Skeletal muscle cell (primary cell): ENCODE measurements at places on chromosomes 13 and 19.

DNA sequence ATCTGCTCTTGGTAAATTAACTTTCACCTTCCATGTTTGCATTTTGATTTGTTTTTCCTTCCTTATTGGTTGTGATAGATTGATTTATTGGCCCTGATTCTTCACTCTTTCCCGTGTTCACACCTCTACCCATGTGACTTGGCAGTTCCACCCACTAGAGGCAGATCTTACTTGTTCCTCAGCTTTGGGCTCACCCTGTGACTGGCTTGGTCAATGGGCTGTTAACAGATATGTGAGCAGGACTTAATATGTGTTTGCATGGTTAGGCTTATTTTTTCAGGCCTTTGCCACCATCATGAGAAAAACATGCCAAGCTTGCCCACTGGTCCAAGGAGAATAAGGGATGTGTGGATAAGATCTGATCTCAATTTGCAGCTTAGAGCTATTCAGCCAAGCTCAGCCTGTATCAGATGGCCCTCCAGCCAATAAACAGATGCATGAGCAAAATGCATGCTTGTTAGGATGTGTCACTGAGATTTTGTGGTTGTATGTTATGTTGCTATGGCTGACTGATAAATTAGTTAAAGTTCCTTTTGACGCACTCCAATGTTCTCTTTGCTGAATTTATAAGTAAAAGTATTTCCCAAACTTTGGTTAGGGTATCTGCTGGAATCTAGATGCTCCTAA lies 48.0 kb downstream of the RGCC start:
- peak; percentile 70 for DNase-seq

DNA sequence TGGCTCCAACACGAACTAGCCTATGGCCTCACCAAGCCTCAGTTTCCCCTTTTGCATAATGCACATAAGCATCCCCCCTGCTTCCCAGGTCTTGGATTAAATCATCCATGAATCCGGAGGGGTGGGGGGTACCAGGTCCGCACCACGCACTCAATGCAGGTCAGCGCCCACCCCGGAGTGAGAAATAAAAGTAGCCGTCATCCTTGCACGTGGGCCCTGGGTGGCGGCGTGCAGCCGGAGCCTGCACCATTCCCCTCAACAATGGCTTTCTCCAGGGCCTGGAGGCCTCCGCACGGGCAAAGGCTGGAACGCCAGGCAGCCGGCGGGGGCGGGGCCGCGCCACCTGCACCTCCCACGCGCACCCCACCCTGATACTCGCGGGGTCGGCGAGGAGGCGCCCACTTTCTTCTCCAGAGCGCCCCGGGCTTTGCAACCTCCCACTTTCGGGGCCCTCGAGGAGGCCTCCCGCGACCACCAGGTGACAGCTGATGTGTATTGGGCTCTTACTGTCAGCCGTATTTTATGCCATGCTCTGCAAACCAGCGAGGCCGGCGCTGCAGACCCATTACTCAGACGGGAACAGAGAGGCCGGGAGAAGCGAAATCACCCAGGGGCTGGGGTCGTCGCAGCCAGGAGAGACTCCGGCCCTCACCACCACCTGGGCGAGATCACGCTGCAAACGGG lies 767 bp upstream of the GADD45B start:
- no peak for DNase-seq

DNA sequence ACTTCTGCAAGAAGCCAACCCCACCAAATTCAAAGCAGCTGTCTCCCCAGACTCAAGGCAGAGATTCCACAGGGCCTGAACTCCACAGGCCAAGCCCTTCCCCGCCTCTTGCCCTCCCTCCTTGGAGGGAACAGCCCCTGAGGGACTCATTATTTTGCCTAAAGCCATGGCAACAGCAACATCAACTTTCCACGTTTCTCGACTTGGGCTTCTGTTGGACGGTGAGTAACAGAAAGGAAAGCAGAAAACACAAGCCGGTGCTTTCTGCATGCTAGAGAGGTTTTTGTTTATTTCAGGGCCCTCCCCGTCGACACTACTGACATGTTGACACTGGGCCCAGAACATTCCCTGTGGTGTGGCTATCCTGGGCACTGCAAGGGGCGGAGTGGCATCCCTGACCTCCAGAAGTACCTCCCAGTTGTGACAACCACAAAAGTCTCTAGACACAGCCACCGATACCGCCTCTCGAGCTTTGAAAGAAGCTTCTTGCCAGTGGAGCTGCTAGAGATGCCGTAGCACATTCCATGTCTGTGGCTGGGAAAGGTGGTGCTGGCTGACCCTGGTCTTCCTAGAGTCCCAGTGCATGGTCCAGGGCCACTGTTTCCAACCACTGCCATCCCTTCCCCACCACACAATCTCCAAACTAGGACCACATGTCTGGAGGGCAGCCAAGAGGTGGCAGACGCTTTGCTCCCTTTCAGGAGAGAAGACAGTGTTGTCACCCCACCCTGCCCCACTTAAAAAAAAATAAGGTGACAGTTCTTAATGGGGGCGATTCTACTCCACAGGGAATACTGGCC lies 12.8 kb downstream of the CAPS start:
- peak; percentile 51 for DNase-seq

DNA sequence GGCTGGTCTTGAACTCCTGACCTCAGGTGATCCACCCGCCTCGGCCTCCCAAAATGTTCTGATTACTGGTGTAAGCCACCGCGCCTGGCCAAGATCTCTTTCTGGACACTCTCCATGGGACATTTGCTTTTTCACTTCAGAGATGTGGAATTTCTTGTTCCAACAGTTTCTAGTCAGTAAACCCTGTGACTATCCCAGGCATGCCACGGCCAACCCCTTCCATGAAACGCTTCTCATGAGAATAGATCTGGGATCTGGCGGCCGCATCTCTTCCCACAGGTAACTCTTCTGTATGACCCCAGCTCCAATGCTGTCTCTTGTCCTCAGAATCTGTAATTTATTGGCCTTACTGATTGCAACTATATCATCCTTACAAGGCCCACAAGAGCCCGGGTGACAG lies 16.2 kb downstream of the PLPP2 start:
- DNase-seq: no peak

DNA sequence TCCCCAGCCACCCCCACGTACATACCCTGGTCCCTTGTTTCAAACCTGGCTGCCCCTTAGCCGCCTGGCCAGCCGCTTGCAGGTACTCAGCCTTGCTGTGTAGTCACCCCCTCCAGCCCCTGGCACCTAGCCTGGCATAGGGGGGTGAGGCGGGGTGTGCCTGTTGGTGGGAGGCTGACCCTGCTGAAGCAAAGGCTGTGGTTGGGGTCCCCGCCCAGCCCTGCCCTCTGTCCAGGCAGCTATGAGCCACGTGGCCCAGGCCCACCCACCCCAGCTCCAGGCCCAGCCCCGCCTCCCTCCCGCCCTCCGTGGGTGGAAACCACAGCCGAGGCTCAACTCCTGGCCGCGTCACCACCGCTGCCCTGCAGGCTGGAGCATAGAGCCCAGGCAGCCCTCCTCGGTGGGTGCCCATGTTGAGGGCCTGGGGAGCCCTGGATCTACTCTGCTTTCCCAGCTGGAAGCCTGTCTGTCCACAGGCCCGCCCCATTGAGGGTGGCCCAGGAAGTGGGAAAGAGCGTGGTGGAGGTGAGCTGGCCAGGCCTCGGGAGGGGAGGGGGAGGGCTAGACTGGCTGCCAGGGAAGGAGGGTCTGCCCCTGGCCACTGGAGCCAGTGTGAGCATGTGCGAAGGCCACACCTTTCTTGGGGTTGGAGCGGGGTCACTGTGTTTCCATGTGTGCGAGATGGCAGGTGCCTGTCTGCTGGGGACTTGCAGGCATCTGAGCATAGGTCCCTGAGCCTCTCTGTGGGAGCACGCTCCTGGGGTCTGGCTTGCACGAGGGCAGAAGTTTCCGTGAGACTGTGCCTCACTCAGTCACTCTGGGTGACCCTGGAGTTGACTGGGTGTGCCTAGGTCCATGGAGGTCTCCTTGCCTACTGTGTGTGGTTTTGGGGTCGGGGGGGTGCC lies 31.0 kb downstream of the PAK4 start:
- peak; percentile 8 for DNase-seq

DNA sequence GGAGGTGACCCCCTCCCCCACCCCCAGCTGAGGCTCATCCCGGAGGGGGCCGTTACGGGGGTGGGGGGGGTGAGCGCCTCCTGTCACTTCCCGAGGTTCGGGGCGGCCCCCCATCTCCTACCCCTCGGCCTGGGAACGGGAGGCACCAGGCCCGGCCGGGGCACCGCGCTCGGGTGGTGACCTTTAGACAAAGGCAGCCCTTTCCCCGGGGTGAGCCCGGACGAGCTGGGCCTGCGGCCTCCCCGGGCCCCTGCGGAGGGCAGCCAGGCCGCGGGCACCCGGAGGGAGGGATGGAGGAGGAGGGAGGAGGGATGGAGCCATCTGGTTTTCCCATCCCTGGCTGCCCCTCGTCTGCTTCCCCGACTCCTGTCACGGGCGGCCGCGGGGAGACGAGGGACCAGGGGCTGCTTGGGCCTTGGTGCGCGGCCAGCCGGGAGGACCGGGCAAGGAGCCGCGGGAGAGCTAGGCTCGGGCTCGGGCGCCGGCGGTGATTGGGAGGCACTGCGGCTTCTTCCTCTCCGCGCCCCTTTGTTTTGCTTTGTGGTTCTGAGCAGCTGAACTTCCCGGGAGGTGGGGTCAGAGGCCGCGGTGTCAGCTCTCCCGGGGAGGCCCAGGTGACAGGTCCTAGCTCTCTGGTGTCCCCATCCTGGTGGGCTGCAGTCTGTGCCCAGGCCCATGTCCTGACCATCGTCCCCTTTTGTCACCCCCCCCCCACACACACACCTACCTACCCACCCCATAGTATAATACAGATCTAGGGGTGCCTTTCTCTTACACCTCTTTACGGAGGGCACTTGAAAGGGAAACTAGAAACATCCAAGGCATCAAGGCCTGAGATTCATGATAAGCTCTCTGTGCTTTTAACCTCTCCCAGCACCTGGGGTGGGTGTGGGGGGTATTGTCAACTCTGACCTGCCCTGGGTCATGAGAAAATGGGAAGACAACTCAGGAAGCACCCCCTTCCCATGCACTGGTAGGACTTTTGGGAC lies 1.3 kb downstream of the BICRA start:
- DNase-seq: no peak

DNA sequence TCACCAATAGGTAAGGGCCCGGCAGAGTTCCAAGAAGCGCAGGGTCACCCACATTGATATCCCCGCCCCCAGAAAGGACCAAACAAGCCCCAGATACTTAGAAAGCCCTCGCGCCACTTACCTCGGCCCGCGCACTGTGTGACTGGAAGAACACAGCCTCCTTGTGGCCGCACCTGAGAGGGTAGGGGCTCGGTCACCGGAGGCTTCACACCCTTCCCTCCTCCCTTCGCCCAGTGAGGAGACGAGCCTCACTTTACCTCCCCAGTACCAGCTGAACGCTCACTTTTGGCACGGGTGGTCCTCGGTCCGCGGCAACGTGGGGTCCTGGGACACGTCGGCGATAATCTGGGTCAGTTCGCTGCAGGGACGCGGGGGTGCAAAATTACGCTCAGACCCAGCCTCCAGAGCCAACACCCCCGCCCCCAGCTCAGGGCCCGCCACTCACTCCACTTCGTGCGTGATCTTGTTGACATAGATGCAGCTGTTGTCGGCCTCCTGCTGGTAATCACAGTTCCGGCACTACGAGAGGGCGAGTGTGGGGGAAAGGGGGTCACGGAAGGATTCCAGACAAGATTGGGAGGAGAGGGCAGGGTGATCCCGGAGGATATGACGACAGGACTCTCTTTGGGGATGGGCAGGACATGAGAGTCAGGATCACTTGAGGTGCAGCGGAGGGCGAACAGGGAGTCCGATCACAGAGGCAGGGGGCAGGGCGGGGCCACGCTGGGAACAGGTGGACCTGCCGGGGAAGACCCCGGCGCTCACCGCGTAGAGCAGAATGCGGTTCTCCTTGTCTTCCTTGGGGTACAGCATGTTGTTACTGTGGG lies 568 bp downstream of the POLR2I start:
- no peak for DNase-seq

DNA sequence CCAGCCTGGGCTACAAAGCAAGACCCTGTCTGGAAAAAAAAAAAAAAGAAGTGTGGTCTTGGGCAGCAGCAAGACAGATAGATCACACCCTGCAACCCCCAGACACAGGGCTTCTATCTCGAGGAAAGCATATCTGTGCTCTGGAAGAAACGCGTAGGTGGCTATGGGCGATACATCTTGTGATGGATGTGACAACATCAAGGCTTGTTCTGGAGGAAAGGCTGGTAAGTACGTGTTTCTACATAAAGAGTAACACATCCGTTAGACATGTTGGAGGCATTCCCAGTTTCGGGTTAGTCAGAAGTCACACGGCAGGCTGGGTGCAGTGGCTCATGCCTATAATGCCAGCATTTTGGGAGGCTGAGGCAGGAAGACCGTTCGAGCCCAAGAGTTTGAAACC lies 6.6 kb upstream of the DHDH start:
- peak; percentile 92 for DNase-seq

DNA sequence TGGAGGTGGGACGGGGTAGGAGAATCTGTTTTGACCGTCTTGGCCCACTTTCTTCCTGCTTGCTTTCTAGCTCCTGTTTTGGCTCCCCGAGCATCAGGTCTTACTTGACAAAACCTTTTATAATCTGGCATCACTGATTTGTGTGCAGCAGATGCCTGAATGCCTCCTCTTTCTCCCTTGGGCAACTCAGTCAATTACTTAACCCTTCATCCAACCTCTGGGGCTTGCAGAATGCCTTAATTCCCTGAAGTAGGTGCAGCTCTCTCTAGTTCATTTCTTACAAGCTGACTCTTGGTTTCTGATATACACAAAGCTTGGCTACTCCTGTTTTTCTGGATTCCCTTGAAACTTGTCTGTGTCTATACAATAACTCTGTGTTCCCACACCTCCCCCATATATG lies 5.7 kb upstream of the NUP58 start:
- DNase-seq: no peak

DNA sequence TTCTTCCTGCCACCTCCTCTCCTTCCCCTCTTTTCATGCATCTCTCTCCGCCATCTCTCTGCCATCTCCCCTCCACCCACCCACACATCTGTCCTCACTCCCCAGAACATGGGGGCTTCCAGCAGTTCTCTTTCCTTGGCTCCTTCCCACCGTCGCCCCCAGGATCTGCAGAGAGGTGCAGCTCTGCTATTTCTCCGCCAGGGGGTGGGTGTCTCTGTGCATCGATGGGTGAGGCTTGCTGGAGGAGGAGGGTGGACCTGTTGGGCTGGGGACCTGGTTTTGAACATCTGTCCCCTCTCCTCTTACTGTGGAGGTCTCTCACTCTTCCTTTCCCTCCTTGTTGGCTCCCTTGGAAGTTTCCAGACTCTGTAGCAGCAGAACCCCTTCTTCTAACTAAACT lies 51.7 kb downstream of the MYH14 start:
- DNase-seq: no peak

DNA sequence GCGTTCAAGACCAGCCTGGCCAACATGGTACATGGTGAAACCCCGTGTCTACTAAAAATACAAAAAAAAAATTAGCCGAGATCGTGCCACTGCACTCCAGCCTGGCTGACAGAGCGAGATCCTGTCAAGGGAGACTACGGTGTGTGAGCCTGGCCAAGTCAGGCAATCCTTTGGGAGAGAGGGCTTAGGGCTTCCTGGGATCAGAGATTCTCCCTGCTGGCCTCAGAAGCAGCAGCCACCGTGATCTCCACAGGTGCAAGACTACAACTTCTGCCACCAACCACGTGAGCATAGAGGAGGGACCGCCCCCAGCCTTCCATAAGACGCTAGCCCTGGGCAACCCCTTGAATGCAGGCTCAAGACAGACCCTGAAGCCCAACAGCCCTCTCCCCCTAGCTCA lies 7.6 kb downstream of the MFSD12 start:
- DNase-seq: no peak
